ENCODE measurements at places on chromosomes 6 and 20. TPM values are rescaled to one million over a fixed set of nuclear protein-coding genes. Genes with fewer than 3 reads are reported as not detected.

DNA sequence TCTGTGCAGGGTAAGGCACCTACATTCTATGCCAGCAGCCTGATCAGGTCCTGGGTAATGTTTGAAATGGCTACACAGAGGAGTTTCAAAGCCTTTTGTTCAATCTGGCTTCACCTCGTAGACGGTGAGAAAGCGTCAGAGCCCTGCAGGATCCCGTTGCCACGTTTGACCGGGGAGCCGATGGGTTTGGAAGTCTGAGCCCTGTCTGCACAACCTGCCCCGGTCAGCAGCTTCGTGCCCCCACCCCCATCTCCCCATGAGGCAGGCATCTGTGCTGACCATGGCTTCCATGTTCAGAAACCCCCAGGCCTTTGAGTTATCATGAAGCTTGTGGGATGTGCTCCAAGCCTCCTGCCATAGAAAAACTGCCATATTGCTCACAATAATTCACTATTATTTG lies 63.9 kb downstream of the PTPN1 start:
- H3K36me3 ChIP-seq, result peaks cover 92% of the 10 kb centered on the region
- no peak overlapping the region for H3K27ac ChIP-seq
- H3K4me1 ChIP-seq, result peaks cover 13% of the 10 kb centered on the region
- H3K4me3 ChIP-seq, result no peak overlapping the region
- no peaks in the 10 kb centered on the region for H3K27me3 ChIP-seq

The OPN5 gene
- not detected for total RNA-seq

The OR2H1 gene
- not detected for total RNA-seq

GRCh38 chr6:2157441-2158127 lies 87.8 kb downstream of the GMDS start:
- peaks cover 26% of the 10 kb centered on the region for H3K4me1 ChIP-seq
- H3K27ac ChIP-seq, result peak overlapping the region; percentile 35

The SLC25A27 gene
- total RNA-seq, result not detected

GRCh38 chr20:39004508-39004907 lies 42.4 kb downstream of the DHX35 start:
- DNase-seq, result no peak
- no peak overlapping the region for H3K4me3 ChIP-seq
- H3K36me3 ChIP-seq, result peaks cover 56% of the 10 kb centered on the region
- H3K4me1 ChIP-seq, result no peaks in the 10 kb centered on the region
- no peaks in the 10 kb centered on the region for H3K27me3 ChIP-seq

- no peak for DNase-seq
- H3K4me3 ChIP-seq, result no peak overlapping the region
- no peaks in the 10 kb centered on the region for H3K36me3 ChIP-seq
- H3K4me1 ChIP-seq, result no peaks in the 10 kb centered on the region
- no peaks in the 10 kb centered on the region for H3K27me3 ChIP-seq
Measured at GRCh38 chr6:78430521-78430920, 436.8 kb upstream of the IRAK1BP1 start.

- no peaks in the 10 kb centered on the region for H3K4me1 ChIP-seq
- DNase-seq, result no peak
- no peaks in the 10 kb centered on the region for H3K36me3 ChIP-seq
- no peak overlapping the region for H3K4me3 ChIP-seq
- no peaks in the 10 kb centered on the region for H3K27me3 ChIP-seq
- H3K27ac ChIP-seq, result no peak overlapping the region
Measured at GRCh38 chr6:84867521-84867920, 103.1 kb upstream of the TBX18 start.

DNA sequence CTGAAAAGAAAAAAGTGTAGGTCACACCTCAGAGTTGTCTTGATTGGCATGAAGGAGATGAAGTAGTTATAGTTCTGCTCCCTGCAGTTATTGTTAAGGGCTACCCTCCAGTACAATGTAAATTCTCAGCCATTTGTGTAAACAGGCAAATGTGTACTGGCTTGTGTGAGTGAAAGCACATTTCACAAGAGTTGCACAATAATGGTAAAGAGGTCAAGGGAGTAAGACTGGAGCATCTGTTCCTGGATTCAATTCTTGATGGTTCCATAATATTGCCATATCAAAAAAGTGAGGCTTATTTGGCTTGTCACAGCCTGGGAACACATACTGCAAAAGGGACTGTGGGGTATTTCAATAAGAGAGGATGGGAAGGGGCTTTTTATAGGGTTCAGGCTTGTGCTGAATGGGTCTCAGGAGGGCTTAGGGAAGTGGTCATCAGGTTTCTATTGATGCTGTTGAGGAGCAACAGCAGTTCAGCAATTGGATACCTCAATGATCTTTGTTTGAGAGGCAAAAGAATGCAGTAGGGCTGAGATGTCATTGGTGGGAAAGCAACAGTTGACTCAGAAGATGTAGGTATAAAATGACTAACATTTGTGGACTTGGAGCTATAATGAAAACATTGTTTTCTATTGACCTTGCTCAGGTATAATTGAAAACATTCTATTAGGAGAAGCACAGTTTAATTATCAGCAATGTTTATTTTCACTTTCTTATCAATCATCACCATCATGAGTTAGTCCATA lies 402.6 kb downstream of the BCKDHB start:
- H3K4me3 ChIP-seq, result no peak overlapping the region
- H3K36me3 ChIP-seq, result no peaks in the 10 kb centered on the region
- H3K27ac ChIP-seq, result no peak overlapping the region
- no peak for DNase-seq

DNA sequence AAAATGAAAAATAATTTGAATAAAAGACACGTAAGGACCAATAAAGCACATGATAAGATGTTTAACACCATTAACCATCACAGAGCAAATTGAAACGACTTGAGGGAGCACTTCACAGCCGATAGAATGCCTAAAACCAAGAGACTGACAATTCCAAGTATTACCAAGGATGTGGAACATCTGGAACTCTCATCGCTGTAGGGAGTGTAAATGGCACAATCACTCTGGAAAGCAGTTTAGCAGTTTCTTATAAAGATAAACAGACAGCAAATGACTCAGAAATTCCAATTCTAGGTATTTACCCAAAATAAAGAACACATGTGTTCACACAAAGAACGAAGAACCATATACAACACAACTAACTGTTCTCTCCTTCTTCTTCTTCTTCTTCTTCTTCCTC lies 8.5 kb upstream of the UBD start:
- DNase-seq, result peak; percentile 31
- H3K36me3 ChIP-seq, result no peaks in the 10 kb centered on the region
- H3K27me3 ChIP-seq, result no peaks in the 10 kb centered on the region
- H3K27ac ChIP-seq, result no peak overlapping the region
- H3K4me3 ChIP-seq, result no peak overlapping the region
- H3K4me1 ChIP-seq, result peaks cover 14% of the 10 kb centered on the region

- DNase-seq, result no peak
- H3K4me1 ChIP-seq, result no peaks in the 10 kb centered on the region
- H3K4me3 ChIP-seq, result no peak overlapping the region
Measured at GRCh38 chr6:63371104-63371715, 51.4 kb upstream of the LGSN start.

GRCh38 chr20:25221592-25222460 lies 26.1 kb upstream of the PYGB start:
- peaks cover 82% of the 10 kb centered on the region for H3K4me1 ChIP-seq
- peaks cover 71% of the 10 kb centered on the region for H3K36me3 ChIP-seq
- no peak for DNase-seq
- H3K27me3 ChIP-seq, result no peaks in the 10 kb centered on the region

GRCh38 chr6:132969196-132969595 lies 154.8 kb downstream of the RPS12 start:
- H3K27me3 ChIP-seq, result no peaks in the 10 kb centered on the region
- H3K36me3 ChIP-seq, result no peaks in the 10 kb centered on the region
- H3K4me3 ChIP-seq, result no peak overlapping the region
- H3K4me1 ChIP-seq, result no peaks in the 10 kb centered on the region
- no peak overlapping the region for H3K27ac ChIP-seq

The COX4I2 gene
- not detected for total RNA-seq

- peaks cover 66% of the 10 kb centered on the region for H3K36me3 ChIP-seq
- DNase-seq, result no peak
- H3K27me3 ChIP-seq, result no peaks in the 10 kb centered on the region
Measured at GRCh38 chr20:2108498-2108897, 6.9 kb downstream of the STK35 start.

The TDP2 gene
- 23.6 TPM for total RNA-seq

GRCh38 chr6:150698391-150698790 lies 98.7 kb downstream of the PLEKHG1 start:
- DNase-seq, result no peak
- H3K4me3 ChIP-seq, result no peak overlapping the region
- H3K36me3 ChIP-seq, result no peaks in the 10 kb centered on the region
- no peaks in the 10 kb centered on the region for H3K27me3 ChIP-seq
- no peak overlapping the region for H3K27ac ChIP-seq
- H3K4me1 ChIP-seq, result no peaks in the 10 kb centered on the region

The MAP7 gene
- total RNA-seq, result not detected

The CST2 gene
- total RNA-seq, result not detected

DNA sequence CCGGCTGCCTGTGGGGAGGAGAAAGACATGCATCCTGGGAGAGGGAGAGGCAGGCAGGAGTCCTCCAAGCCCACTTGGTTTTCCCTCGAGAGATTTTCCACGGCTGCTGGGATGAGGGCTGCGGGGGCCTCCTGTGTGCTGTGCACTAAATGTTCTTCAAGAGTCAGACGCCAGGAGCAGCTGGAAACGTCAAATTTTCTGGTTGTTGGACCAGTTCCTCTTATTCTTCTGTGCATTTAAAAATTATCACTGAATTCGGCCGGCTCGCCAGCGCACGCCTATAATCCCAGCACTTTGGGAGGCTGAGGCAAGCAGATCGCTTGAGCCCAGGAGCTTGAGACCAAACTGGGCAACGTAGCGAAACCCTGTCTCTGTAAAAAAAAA lies 32.8 kb upstream of the NTSR1 start:
- no peak overlapping the region for H3K27ac ChIP-seq
- H3K27me3 ChIP-seq, result peaks cover 6% of the 10 kb centered on the region
- no peak for DNase-seq

GRCh38 chr6:143525356-143525755 lies 13.8 kb upstream of the FUCA2 start:
- H3K36me3 ChIP-seq, result no peaks in the 10 kb centered on the region
- no peaks in the 10 kb centered on the region for H3K4me1 ChIP-seq
- no peak overlapping the region for H3K27ac ChIP-seq
- no peak for DNase-seq
- H3K4me3 ChIP-seq, result no peak overlapping the region

The SYCP2L gene
- total RNA-seq, result not detected

The SIRPD gene
- not detected for total RNA-seq

GRCh38 chr6:157054531-157054979 lies 268.8 kb downstream of the TMEM242 start:
- H3K4me1 ChIP-seq, result no peaks in the 10 kb centered on the region
- no peaks in the 10 kb centered on the region for H3K27me3 ChIP-seq
- DNase-seq, result no peak
- no peaks in the 10 kb centered on the region for H3K36me3 ChIP-seq
- no peak overlapping the region for H3K4me3 ChIP-seq

DNA sequence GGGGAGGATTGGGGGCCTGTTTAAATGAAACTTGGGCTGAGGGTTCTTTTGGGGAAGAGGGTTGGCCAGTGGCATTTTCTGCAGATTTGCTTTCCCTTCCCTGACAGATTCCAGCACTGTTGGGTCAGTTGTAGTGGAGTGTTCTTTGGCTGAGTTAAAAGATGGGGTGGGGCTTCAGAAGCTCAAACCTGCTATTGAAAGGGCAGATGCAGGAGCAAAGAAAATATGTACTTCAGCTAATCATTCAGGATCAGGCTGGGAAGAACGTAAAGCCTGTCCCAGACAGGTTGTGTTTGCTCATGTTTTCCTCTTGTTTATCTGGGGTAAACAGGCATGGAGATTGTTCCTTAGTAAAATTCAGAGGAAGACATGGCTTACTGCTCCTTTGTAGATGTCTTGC lies 2.5 kb downstream of the SASH1 start:
- peaks cover 21% of the 10 kb centered on the region for H3K4me1 ChIP-seq
- H3K27me3 ChIP-seq, result no peaks in the 10 kb centered on the region
- H3K27ac ChIP-seq, result no peak overlapping the region

The SRXN1 gene
- 51.8 TPM for total RNA-seq

DNA sequence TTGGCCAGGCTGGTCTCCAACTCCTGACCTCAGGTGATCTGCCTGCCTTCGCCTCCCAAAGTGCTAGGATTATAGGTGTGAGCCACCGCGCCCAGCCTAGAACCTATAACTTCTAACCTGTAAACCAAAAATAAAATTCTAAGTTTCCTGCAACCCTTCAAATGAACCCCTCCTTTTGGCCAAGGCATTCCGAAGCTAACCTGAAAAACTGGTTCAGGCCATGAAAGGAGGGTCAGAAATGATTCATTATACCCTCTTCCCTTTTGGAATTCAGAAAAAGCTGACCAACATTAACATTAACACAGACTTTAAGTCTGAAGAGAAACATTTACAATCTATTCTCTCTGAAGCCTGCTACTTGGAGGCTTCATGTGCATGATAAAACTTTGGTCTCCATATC lies 165.1 kb downstream of the TINAG start:
- no peaks in the 10 kb centered on the region for H3K27me3 ChIP-seq
- H3K4me3 ChIP-seq, result no peak overlapping the region
- H3K4me1 ChIP-seq, result no peaks in the 10 kb centered on the region
- no peaks in the 10 kb centered on the region for H3K36me3 ChIP-seq
- no peak overlapping the region for H3K27ac ChIP-seq
- no peak for DNase-seq

The DNMT3B gene
- 5.6 TPM for total RNA-seq

DNA sequence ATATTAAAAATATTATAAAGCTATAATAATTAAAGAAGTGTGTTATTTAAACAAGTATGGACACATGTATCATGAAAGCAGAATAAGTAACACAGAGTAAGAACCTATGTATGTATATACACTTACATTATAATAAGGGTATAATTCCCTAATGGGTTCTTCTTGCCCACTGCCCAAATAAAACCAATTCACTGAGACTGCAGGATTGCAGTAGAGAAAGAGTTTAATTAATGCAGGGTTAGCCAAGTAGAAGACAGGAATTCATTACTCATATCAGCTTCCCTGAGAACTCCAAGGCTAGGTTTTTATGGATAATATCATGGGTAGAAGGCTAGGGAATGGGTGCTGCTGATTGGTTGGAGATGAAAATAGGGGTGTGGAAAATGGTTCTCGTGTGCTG lies 53.8 kb upstream of the SAMD3 start:
- no peak for DNase-seq
- no peaks in the 10 kb centered on the region for H3K36me3 ChIP-seq
- H3K4me1 ChIP-seq, result no peaks in the 10 kb centered on the region
- no peak overlapping the region for H3K4me3 ChIP-seq

GRCh38 chr6:4049246-4049645 lies 29.7 kb downstream of the FAM217A start:
- no peak for DNase-seq
- H3K27ac ChIP-seq, result no peak overlapping the region
- no peak overlapping the region for H3K4me3 ChIP-seq
- H3K27me3 ChIP-seq, result no peaks in the 10 kb centered on the region

- DNase-seq, result no peak
- H3K27ac ChIP-seq, result no peak overlapping the region
- no peaks in the 10 kb centered on the region for H3K36me3 ChIP-seq
- no peaks in the 10 kb centered on the region for H3K4me1 ChIP-seq
Measured at GRCh38 chr6:153334121-153334520, 203.0 kb upstream of the RGS17 start.

The MOG gene
- not detected for total RNA-seq

DNA sequence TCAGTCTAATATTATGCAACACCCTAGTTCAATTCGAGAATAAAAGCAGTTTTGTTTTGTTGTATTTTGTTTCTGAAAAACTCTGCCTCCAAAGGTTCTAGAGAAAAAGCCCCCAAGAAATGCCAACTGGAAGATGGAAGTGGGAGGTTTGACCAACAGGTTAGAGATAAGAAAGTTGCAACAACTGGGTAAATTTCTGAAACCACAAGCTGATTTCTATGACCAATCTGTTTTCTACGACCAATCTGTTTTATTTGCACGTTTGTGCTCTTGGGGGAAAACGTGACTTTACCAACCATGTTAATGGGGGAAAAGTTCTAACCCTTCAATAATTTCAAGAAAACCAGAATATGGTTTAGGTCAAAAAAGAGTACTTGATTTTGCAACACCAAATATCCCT lies 173.2 kb downstream of the PDE7B start:
- H3K4me3 ChIP-seq, result no peak overlapping the region
- no peak overlapping the region for H3K27ac ChIP-seq
- no peaks in the 10 kb centered on the region for H3K36me3 ChIP-seq
- H3K4me1 ChIP-seq, result no peaks in the 10 kb centered on the region

All from SJSA1 (cell line).